ENCODE measurements at places on chromosomes 5 and 9.

DNA sequence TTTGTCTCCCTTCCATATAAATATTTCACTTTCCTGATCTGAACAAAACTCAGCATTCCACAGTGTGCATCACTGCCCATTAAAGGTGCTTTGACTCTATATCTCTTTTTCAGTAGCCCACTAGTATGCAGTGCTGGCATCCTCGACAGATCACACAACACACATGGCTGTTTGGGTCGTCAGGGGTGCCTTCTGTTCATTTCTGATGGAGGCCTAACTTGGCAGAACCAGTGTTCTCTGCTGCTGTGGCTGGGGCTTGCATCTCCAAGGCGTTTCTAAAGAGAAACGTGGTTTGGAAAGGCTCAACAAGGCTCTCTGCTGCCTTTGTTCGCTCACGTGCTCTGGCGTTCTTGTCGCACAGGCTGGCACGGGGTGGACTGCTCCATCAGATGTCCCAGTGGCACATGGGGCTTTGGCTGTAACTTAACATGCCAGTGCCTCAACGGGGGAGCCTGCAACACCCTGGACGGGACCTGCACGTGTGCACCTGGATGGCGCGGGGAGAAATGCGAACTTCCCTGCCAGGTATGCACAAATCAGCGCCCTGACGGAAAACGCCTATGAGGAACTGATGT lies 97.7 kb upstream of the PRRC1 start:
- DNase-seq, result no peak

DNA sequence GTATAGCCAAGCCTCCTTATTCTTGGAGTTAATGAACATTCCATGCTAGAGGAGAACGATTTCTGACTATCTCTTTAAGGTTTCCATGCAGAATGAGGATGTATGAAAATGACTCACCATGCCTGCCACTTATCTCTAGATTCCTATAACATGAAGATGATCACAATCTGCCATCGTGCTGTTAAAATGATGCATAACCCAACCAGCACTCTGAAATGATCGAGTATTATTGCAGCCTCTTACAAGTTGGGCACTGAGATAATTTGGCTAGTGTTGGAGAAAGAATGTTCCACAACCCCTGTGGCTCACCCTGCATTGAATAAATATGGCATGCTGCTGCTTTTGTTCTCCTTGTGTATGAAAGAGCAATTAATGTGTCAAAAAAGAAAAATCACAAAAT lies 1143.6 kb upstream of the WWC1 start:
- no peak for DNase-seq

GRCh38 chr9:97064176-97064575 lies 25.2 kb upstream of the CTSV start:
- DNase-seq, result no peak

DNA sequence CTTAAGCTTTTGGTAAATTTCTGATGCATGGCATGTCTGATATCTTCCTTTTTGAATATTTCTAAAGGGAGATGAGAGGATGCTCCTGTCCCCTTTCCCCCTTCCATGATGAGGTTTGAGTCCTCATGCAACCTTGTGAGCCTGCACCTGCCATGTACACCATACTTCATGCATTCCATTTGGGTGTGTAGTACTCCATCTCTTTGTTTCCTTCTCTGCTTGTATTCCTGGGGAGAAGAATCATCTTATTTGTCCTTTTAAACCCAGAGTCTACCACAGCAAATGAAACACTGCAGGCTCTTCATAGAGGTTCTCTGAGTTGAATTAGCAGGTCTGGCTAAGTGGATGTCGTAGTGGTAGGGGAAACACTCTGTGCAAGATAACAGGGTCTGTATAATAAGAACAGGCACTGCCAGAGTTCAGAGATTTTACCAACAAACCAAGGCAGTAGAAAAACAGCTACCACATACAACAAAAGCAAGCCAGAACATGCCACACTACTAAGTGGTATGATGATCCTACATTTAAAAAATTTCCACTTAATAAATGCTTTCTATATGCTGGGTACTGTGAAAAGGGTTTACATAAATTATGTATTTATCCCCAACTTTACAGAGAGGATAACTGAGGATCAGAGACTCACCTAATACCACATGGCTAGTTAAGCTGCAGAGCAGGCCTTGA lies 439.8 kb upstream of the GRIA1 start:
- no peak for DNase-seq

GRCh38 chr9:37283730-37284325 lies 138.7 kb upstream of the GRHPR start:
- DNase-seq, result peak; percentile 22

GRCh38 chr5:57346328-57346727 lies 136.3 kb downstream of the ACTBL2 start:
- DNase-seq, result no peak
